Stimulated activated CD8-positive, alpha-beta memory T cell treated with anti-CD3 and anti-CD28 coated beads, Interleukin-2, amount 100 ng/mL, for 1 hour (primary cell): ENCODE measurements at places on chromosomes 16 and 17.

DNA sequence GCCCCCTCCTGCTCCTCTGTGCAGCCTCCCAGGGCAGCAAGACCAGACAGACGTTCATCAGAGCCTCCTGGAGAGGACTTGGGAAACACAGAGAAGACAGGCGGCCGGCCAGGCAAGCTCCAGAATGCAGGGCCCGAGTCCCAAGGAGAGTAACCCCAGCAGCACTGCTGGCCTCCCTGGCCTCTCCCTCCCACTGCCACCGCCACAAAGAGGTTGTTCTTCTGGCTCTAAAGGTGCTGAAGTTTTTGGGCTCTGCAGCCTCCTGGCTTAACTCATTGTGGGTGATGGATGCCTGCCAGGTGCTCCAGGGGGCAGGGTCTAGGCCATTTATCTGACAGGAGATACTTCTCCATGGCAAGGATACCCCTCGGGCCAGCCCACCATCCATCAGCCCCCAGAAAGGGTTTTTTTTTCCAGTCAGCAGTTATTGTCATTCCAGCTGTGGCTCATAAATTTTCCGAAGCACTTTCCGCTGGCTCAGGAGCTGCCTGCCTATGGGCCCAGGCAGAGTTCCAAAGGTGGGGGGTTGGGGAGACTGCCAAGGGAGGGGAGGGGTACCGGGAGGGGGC lies 32.0 kb upstream of the MRPS23 start:
- no peak for DNase-seq

- DNase-seq: no peak
Measured at GRCh38 chr17:42407289-42407836, 15.7 kb downstream of the CAVIN1 start.

DNA sequence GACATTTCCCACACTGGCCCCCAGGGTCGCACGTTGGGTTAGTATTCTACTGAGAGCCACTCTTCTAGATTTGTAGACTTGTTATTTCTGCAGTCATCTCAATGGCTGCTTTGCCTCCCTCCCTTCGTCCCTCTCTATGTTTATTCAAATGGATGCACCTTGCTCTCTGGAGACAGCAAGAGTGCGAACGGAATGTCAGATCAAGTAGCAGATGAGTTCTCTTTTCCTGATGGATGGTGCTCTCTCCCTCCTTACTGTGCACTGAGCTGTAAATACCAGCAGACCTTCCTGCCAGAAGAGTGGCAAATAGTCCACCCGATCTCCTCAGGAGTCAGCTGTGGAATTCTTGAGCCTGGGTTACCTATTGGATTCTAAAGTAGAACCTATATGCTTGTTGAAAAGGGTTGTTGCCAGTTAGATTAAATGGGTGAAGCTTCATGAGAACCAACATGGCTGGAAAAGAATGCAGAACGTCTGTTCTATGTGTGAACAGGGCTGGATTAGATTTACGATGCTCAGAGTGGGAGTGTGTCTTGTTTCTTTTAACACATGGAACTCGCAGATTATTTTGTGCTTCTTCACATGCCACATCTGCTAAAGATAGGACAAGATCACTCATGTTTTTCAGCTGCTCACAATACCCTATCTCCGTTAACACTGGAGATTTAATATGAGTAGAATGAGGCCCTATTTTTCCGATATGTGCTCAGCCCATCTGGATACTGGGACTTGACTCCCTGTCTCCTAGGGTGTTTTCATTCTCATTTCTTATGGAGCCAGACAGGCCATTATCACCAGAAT lies 6.1 kb downstream of the GNAO1 start:
- DNase-seq: no peak

DNA sequence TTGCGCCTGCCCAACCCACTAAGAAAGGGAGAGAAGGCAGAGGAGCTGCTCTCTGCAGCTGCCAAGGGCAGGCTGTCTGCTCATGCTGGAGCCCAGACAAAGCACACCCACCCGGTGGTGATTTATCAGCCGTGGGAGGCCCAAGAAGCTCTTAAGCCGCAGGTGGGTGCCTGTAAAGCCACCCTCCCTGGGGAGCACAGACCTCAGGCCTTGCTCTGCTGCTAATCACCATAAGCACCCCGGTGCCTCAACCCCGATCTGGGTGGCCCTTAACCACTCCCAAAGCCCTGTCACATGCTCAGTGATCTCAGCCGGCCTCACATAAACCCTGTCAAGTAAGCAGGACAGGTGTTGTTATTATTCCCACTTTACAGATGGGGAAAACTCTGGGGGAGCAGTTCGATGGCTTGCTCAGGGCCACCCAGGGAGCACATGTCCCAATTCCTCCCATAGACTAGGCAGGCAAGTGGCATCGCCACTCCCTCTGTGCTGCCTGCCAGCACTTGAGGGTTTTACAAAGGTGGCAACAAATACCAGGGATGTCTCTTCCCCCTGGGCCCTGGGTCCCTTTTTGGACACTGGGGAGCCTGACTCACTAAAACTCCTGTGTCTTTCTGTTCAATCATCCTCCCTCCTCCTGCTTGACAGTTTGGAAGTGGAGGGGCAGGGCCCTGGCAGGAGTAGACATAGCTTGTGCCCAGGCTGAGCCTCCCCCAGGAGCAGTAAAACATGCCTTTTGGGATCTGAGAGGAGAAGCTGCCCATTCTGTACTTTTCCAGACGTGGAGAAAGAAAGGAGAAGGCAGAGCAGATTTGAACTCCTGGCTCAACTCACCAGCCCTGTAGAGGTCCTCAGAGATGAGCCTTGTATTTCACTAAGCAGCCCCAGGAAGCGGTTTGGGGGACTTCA lies 299.3 kb downstream of the SOX9 start:
- no peak for DNase-seq

GRCh38 chr17:39665642-39666224 lies 584 bp downstream of the TCAP start:
- DNase-seq: no peak

DNA sequence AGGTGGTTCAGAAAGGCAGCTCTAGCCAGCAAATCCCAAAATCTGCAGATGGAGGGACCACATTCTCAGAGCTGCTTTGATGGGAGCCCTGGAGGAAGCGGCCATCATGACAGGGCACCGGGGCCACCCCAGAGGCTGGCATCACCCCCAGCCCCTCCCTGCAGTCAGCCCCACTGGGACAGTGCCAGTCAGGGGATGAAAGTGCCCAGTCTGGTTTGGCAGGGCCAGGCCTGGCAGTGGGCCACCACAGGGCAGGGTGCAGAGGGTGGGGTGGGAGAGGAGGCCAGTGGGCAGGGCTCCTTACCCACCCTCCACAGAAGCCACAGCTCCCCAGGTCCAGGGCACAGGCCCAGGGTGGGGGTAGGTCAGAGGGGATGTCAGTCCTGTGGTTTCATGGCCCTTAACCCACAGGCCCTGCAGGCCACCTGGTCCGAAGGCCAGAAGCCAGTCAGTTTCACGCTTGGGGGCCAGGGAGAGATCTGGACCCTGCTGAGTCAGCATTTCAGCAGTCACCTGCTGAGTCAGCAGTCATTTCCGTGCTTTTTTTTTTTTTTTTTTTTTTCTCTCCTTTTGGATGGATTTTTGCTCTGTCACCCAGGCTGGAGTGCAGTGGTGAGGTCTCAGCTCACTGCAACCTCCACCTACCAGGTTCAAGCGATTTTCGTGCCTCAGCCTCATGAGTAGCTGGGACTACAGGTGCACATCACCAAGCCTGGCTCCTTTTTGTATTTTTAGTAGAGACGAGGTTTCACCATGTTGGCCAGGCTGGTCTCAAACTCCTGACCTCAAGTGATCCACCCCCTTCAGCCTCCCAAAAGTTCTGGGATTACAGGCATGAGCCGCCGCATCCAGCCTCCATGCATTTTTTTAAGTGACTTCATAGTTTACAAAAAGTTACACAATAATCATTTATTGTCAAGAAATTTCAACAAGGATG lies 10.4 kb downstream of the SLC25A10 start:
- DNase-seq: no peak

- no peak for DNase-seq
Measured at GRCh38 chr16:50857881-50858280, 116.0 kb downstream of the CYLD start.

DNA sequence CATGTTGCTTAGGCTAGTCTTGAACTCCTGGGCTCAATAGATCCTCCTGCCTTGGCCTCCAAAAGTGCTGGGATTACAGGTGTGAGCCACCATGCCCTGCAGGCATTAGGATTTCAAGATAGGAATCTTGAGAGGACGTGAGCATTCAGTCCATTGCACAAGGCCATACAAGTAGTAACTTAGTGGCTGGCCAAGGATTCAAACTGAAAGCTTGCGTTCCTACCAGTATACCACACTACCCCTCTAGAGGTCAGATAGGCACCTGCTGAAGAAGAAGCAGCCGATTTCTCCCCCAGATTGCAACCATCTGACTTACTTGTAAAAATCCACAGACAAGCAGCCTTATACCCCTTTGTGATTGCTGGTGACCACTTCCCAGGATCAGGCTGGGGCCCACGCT lies 80.9 kb downstream of the CACNG3 start:
- no peak for DNase-seq

- no peak for DNase-seq
Measured at GRCh38 chr16:3157229-3158025, 22.6 kb downstream of the ZNF213 start.

DNA sequence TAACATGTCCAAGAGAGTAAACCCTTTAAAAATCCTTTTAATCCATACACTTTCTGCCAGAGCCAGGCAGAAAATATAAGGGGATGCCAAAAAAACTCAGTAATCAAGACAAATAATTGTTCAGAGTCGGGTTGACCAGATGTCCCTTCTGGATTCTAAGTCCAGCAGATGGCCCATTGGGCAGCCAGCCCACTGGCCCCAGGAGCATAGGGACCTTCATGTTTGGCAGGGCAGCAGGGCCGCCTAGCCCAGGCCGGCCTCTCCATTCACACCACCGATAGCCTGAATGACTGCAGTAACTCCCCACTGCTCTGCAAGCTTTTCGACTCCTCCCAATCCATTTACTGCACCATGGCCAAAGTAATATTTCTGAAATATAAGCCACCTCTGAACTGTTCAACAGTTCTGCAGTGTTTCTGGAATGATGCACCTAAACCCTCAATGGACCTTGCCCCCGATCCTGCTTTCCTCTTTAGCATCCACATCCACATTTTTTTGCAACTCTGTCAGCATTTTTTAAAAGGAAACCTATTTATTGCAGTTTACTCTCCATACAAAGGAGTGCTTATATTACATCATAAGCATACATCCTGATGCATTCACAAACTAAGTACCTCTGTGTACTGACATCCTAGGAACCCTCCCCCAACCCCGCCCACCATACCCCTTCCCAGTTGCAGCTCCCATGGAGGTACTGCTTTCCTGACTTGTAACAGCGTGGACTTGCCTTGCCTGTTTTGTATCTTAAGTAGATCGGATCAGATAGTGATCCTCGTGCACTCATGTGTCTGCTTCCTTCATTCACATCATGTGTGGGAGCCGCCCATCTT lies 46.4 kb downstream of the LDHD start:
- DNase-seq: no peak

DNA sequence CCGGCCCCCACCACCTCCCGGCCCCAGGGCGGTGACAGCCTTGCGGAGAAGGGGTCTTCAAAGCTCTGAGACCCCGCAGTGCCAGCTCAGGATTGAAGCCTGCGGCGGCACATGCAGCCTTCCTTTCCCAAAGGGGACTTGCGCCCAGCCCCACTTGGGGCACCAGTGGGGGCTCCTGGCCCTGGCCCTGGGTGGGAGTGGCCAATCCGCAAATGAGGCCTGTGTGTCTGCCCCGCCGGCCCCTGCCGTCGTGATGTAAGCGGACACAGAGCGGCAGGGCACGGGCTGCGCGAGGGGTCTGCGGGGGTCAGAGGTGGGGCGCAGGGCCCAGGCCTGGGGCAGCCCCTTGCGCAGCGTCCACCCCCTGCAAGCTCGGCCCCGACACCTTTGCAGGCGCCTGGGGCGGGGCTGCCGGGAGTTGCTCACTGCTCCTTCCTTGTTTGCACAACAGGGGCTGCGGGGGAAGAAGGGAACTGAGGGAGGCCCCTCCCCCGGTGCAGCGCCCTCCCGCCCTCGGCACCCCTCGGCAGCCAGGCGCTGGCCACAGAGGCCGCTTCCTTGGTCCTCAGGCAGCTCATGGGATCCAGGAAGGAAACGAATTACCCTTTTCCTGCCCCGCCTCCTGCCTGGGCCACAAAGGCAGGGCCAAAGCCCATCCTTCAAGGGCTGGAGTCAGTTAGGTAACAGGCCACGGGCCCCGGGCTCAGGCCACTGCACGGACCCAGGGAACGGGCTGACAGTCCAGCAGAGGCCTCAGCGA lies 2.9 kb downstream of the SLC16A3 start:
- DNase-seq: no peak

DNA sequence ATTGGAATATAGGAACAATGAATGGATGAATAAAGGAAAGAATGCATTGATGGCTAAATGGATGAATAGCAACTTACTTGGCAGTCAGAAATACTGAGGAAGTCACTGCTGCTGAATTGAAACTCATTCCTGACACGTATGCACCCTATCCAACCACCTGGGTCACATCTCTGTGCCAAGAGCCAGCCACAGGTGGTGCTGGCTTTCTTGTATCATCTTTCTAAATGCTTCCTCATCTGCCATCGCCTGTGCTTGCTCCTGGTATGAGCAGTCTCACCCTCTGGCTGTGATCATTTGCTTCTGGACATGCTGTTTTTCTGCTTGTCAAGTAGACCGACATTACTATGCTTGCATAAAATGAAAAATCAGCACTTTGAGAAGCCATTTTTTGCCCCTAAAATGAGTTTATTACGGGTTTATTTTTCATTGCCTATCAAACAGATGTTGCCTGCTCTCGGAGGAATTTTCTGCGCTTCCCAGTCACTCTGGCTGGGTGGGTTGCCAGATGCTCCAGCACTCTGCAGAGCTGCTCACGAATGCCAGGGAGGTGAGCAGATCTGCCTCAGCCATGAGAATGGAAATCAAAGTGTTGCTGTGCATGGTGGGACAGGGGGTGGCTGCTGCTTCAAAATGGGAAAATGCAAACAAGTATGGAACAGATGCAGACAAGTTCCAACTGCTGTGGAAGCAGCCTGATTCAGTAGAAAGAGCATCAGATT lies 1349.6 kb upstream of the CDH8 start:
- no peak for DNase-seq

GRCh38 chr16:48317614-48318315 lies 67.4 kb downstream of the SIAH1 start:
- DNase-seq: no peak

- no peak for DNase-seq
Measured at GRCh38 chr17:16171613-16172012, 43.7 kb downstream of the NCOR1 start.

DNA sequence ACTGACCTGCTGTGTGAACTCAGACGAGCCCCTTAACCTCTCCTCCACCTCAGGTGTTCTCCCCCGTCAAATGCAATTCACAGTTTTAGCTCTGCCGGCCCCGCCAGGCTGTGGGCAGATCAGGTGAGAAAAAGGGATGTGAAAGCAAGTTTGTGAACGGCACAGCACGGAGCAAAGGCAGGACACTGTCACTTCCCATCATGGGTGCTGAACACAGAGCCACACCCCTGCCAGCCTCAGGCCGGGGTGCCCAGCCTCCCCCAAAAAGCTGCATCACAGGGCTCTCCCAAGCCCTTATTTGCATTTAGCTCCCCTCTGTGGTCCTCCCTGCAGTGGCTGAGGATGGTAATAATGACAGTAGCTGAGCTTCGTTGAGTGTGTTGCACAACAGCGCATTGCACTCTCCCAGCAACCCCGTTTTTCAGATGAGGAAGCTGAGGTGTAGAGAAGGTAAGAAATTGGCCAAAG lies 88.8 kb upstream of the TNRC6C start:
- no peak for DNase-seq
